ENCODE measurements at places on chromosomes 7 and 10. TPM values are rescaled to one million over a fixed set of nuclear protein-coding genes. Genes with fewer than 3 reads are reported as not detected.

The C7orf33 gene
- total RNA-seq, result not detected

The FEZF1 gene
- not detected for total RNA-seq

The PON1 gene
- total RNA-seq, result not detected

The MKX gene
- total RNA-seq, result not detected

The ZNF503 gene
- total RNA-seq, result 8.1 TPM

The SPDYE16 gene
- total RNA-seq, result not detected

The TLL2 gene
- not detected for total RNA-seq

The CRTAC1 gene
- total RNA-seq, result not detected

The WASL gene
- 34.7 TPM for total RNA-seq

The SRI gene
- 80.0 TPM for total RNA-seq

The GPR15LG gene
- total RNA-seq, result not detected

The WASHC2C gene
- 18.2 TPM for total RNA-seq

The NPTX2 gene
- not detected for total RNA-seq

The BAG3 gene
- 53.7 TPM for total RNA-seq

The EPHB4 gene
- 51.3 TPM for total RNA-seq

The PSD gene
- total RNA-seq, result 0.75 TPM

The FAM131B gene
- total RNA-seq, result 0.25 TPM

The CYP2E1 gene
- total RNA-seq, result not detected

The FKBP6 gene
- total RNA-seq, result not detected

The AGMO gene
- not detected for total RNA-seq

The KCP gene
- 0.42 TPM for total RNA-seq

The HMX3 gene
- not detected for total RNA-seq

The SH2B2 gene
- 2.4 TPM for total RNA-seq

The CFAP43 gene
- total RNA-seq, result 0.25 TPM

The COL17A1 gene
- total RNA-seq, result 514 TPM

The AMPH gene
- 0.63 TPM for total RNA-seq

The SRRM3 gene
- 0.70 TPM for total RNA-seq

The ARHGAP22 gene
- 4.0 TPM for total RNA-seq

The PAPSS2 gene
- 1.4 TPM for total RNA-seq

The TEX36 gene
- total RNA-seq, result not detected

The HOXA6 gene
- 2.0 TPM for total RNA-seq

The TFEC gene
- total RNA-seq, result not detected

The HOXA4 gene
- total RNA-seq, result 2.6 TPM

The PDE1C gene
- 0.14 TPM for total RNA-seq

The IGF2BP3 gene
- 29.8 TPM for total RNA-seq

The TRIM4 gene
- total RNA-seq, result 28.2 TPM

The LLCFC1 gene
- not detected for total RNA-seq

The KIN gene
- total RNA-seq, result 13.0 TPM

The GSTO2 gene
- total RNA-seq, result 33.8 TPM

The C10orf105 gene
- not detected for total RNA-seq

The FFAR4 gene
- total RNA-seq, result not detected

The STK32C gene
- total RNA-seq, result 20.7 TPM

The ZPBP gene
- total RNA-seq, result not detected

Data from MCF 10A (cell line).